ENCODE measurements at places on chromosomes 7 and 10.

DNA sequence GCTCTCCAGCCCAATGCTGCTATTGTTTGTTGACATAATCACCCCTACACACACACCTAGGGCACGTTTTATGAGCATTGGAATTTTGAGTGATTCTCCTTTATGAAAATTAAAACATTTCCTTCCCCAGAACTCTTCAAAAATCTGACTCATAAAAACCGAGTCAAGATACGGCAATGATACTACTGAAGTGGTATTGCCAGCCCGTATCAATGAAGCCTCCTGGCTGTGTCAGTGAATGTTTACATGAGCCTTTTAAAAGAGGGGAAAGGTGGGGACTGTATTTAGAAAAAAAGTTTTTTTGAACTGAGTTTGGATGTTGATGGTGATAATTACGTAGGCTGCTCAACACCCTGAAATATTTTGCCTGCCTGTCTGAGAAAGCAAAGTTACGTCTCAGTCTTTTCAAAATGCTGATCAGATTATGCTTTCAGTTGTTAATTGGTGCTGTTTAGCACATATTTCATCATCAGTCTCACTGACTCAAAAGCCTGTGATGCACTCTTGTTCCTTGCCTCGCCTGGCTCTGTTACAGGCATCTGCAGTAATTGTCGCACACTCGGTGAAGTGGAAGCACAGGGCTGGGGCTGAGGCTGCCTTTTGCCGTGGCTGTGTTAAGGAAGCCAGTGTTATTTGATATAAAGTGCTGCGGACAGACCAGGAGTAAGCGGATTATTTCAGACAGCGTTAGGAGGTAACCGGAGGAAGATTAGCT lies 157.4 kb upstream of the TCF7L2 start:
- DNase-seq = no peak

DNA sequence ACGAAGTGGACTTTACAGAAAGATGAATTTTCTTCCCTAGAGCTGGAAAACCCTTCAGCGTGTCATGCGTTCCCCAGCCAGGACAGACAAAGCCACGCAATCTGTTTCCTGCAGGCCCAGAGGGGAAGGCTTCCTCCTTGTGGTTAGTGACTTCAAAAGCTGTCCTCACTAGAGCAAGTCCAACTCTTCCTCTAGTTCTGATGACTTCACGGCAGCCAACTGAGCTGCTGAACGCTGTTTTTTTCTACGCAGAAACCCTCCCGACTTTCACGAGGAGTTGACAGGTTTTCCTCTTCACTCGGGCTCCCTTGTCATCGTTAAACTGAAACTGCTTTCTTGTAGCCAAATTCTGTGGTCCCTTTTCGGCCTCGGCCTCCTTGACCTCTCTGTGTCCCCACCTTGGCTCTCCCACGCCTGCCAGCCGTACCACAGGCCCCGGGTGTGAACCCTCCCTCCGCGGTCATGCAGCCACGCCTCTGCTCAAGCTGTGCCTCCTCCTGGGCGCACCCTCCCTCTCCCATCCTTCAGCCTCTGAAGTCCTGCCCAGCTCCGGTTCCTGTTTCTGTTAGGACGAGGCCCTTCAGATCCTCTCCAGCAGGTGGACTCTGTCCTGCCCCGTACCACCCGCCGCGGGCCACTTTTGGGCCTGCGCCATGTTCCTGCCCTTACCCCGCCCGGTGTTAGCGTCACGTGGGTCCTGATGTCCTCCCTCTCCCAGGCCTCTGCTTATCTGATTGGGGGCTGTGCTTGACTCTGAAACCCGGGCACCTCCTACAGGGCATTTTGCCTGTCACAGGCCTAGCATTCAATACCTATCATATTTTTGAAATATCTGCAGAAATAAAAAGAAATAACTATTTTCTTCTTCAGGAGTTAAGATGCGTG lies 39.3 kb downstream of the CUX1 start:
- peak; percentile 64 for DNase-seq

DNA sequence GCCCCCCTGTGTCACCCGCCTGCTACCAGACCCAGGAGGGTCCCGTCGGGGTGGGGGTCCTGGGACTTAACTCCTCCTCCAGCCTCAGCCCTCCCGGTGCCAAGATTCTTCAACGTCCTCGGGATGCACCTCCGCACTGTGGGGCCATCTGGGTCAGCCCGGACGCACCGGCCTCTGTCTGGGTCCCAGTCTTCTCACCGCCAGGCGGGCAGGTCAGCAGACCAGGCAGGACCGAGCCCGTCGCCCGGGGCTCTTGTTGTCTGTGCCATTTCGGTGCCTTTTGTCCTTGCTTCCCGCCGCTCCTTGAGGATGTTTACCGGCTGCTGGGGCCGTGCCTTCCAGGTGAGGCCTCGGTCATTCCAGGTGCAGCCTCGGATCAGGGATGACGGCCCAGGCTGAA lies 32.1 kb upstream of the PSMG3 start:
- DNase-seq = no peak

DNA sequence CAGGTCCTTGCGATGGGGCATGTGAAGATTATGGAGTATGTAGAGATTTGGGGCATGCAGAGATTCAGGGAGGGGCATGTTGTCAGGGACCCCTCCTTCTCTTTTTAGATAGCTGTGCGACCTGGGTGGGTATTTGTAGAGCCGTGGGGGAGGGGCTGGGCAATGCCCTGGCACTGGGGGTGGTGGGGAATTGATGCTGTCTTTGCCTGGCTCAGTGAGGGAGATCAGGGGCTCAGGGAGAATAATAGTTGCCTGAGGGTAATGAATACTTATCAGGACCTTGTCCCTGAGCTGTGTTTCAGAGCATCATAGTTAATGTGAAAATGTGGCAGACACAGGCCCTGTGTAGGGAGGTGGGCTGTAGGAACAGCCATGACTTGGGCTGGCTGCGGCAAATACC lies 3.5 kb downstream of the RAMP3 start:
- no peak for DNase-seq

DNA sequence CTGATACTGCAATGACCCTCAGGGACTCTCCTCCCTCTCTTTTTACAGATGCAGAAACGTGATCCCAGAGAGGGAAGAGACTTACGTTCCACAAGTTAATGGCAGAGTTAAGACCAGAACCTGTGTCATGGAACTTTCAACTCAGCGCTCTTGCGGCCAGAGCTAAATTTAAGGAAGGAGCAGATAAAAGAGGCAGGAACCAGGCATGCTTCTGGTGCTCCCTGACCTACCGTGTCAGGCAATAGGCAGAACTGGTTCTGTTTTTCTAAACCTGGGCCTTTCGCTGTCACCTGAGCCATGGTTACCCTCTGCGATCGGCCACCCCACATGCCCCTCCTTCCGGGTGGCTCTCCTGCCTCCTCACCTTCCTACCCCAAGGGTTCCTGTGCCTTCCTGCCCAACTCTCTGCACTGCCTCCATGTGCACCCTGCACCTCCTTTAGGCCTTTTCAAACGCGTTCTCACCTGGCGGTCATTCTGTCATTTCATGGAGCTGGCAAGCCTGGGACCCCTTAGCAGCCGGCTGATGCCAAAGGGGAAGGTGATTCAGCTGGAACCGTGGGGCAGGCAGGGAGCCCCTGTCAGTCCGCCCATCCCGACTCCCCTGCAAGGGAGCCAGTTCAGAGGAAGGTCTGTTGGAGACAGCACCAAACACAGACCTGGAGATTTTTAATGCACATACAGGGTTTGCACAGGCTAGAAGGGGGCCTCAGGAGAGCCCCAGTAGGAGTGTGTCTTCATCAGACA lies 7.7 kb upstream of the GBX1 start:
- no peak for DNase-seq

GRCh38 chr10:88853155-88853881 lies 1.7 kb upstream of the ANKRD22 start:
- no peak for DNase-seq

DNA sequence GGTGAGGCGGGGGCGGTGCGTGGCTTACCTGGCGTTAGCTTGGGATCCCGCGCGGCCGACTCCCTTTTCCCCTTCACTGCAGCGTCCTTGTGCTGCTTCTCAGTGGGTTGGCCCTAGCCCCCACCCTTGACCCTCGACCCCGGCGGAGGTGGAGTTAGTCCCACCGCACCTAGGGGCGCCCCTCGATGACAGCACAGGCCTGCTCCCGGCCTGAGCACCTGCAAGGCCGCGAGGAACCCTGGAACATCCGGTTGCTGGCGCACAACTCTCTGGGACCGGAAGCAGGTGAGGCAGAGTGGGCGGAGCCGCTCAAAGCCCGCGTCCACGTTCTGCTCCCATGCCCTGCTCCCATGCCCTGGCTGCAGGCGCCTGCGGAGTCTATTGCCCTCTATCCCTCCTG lies 266.9 kb downstream of the USP6NL start:
- no peak for DNase-seq

Data from T-helper 17 cell (primary cell).